ENCODE measurements at places on chromosomes 6 and 20.

- DNase-seq, result no peak
These were observed 5.4 kb downstream of the BMP6 start for GRCh38 chr6:7731294-7731693.

- no peak for DNase-seq
These were observed 36.3 kb upstream of the MRGBP start for GRCh38 chr20:62759981-62760431.

DNA sequence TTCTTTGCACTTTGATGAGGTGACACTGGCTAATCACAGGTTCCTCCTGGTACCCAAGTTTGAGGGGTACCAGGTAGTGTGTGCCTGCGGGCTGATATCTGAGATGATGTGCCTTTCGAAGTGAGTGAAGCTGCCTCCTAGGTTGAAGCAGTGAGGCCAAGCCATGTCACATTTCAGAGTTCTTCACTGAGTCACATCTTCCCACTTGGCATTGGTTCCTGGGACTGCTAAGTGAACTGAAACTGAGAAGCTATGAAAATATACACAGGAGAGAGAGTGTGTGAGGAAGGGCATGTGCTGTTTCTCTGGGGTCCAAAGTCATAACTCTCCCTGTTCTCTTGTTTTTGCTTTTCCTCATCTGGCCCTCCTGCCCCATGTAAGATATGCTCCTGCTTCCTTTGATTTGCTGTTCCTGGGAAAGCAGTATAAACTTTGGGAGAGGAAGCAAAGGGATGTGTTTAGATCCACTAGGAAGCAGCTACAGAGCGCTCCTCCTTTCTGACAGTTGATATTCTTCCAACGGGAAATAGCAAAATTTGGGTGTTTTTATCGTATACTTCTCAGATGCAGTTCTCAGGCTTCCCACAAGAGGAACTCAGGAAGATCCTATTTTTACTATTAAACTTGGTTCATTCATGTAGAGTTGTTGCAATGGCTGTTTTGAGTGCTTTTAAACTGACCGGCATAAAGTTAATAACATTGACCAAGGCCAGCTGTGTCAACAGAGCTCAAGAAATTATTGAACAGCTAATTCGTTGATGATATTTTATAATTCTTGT, 153.7 kb downstream of the MOXD1 start:
- DNase-seq, result no peak

DNA sequence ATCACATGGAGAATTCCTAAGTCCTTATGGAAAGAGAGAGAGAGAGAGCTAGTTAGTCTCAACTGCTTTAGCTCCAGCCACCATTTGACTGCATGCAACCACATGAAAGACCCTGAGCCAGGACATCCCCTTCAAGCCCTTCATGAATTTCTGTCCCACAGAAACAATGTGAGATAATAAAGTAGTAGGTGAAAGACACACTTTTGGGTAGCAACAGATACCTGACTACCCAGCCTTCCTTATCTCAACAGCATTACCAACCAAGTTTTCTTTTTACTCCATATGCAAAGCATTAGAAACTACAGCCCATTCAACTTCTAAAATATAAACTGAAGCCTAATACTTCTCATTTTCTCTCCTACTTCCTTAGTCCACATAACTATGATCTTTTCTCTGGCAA, 23.2 kb upstream of the THEMIS start:
- no peak for DNase-seq

DNA sequence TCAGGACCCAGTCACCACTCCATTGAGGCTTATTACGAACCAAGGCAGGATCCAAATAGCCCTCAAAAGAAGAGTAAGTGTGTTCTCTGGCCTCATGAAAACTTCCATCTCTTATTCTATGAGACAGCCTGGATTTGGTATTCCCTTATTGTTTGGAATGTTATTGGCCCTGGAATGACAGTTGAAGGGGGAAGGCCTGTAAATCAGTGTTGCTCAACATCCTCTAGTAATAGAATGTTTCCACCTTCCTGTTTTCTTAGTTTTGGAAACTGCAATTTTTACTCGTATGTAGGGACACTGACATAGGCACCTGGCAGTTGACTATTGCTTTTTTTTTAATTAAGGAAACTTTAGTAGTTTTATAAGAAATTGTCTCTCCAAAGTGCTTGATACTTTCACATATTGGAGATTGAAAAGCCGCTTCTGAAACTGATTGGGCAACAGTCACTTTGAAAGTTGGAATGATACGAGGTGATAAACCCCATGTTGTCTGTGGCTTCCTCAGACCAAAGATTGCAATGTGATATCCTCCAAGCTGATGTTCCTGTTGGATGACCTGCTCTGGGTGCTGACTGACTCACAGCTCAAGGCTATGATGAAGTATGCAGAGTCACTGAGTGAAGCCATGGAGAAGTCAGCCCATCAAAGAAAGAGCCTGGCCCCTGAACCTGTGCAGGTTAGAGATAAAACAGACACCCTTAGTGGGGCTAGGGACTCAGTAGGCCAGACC, 43.1 kb downstream of the BLTP3A start:
- DNase-seq, result no peak

- no peak for DNase-seq
These were observed 108.6 kb downstream of the FIG4 start for GRCh38 chr6:109799664-109800063.

- DNase-seq, result no peak
These were observed 75.5 kb downstream of the ANKS1A start for GRCh38 chr6:34964564-34964963.

- DNase-seq, result no peak
These were observed 43.2 kb downstream of the PFDN4 start for GRCh38 chr20:54251096-54251495.

DNA sequence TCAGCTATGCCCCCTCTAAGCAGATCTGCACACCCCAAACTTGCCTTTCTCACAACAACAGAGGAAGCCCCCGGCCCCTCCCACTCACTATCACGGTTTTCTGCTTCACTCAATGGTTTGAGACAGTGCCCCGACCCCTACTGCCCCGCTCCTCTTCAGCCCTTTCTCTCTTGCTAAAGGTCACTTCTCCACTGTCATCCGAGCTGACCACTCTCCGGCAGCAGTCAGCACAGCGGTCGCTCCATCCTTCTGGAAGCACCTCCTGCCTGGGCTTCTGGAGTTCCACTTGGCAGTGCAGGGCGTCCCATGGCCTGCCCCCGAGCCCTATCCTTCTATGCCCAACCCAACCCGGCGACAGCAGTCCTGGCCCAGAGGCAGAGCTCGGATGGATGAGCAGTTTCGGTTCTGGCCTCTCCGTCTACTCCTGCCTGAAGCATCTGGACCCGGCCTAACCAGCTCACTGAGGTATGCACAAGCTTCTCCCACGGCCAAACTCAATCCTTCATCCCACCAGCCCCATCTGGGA, 4.1 kb downstream of the CTSZ start:
- DNase-seq, result no peak

- DNase-seq, result no peak
These were observed 126.9 kb downstream of the LY86 start for GRCh38 chr6:6715465-6715864.

DNA sequence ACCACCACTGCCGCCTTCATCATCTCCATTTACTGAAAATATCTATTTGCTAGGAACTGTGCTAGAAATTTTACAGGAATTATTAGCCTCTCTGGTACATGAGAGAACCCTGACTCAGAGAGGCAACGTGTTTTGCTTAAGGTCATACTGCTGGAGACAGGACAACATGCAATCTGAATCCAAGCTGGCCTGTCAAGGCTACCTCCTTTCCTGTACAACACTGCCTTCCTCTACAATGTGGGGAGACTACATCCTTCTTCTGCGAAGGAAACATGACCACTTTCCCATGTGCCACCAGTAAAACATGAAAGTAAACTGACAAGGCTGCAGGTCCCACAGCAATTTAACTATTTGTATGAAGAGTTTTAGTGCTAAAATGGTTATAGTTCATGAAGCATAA, 200.9 kb downstream of the BACH2 start:
- no peak for DNase-seq

GRCh38 chr20:14148042-14148441, 152.7 kb downstream of the MACROD2 start:
- DNase-seq, result no peak

DNA sequence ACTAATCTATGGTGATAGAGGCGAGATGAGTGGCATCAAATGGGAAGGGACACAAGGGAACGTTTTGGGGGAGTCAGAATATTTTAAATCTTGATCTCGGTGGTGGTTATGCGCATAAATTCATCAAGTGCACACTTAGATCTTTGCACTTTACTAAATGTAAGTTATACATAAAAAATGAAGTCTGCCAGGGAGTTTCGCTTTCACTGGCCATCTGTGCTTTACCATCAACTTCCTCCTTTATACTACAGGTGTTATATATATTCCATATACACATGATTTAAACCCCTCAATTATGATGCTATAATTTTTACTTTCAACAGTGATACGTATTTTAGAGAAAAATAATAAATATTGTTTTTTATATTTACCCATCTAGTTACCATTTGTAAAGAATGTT, 97.6 kb upstream of the AKIRIN2 start:
- DNase-seq, result no peak

- DNase-seq, result no peak
These were observed 43.0 kb upstream of the NELFCD start for GRCh38 chr20:58938078-58938477.

DNA sequence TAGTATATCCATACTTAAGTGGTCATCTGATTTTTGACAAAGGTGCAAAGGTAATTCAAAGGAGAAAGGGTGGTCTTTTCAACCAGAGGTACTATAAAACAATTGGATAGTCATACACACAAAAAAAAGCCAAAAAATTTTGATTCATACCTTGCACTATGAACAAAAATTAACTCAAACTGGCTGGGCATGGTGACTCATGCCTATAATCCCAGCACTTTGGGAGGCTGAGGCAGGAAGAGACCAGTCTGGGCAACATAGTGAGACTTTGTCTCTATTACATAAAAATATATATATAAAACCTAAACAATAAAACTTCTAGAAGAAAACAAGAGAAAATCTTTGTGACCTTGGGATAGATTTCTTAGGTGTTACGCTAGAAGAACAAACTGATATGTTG, 43.8 kb upstream of the ADIG start:
- DNase-seq, result no peak

DNA sequence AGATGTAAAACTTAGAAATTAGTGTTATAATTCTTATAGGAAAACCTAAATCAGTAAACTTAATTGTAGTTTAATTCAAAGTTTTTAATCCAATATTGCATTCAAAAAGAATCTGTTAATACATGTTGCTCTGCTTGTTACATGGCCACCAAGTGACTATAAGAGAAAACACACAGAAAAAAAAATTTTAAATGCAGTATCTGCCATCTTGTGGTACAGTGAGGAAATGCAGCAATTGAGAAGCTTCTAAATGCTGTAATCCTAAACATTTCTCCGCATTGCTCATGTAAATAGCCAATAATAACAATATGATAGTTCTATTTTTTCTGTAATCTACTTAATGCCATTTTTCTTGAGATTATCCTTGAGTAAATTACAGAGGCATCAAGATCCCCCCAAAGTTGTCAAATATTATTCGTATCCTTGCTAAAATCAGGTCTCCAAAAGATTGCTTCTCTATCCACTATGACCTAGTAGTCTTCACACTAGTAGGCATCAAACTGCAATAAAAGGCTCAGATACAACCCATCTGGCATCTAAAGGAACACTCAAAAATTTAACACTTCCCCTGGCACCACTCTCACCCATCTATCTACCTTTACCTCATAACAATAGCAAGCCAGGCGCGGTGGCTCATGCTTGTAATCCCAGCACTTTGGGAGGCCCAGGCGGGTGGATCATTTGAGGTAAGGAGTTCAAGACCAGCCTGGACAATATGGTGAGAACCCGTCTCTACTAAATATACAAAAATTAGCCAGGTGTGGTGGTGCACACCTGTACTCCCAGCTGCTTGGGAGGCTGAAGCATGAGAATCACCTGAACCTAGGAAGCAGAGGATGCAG, 34.6 kb downstream of the HDAC2 start:
- no peak for DNase-seq

DNA sequence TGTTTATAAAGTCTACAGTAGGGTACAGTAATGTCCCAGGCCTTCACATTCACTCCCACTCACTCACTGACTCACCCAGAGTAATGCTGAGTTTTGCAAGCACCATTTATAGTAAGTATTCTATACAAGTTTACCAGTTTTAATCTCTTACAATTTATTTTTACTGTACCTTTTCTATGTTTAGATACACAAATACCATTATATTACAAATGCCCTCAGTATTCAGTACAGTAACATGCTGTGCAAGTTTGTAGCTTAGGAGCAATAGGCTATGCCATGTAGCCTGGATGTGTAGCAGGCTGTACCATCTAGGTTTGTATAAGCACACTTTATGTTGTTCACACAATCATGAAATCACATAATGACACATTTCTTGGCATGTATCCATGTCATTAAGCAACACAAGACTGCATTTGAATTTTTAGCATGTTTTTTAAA, 673.6 kb downstream of the CD109 start:
- no peak for DNase-seq

DNA sequence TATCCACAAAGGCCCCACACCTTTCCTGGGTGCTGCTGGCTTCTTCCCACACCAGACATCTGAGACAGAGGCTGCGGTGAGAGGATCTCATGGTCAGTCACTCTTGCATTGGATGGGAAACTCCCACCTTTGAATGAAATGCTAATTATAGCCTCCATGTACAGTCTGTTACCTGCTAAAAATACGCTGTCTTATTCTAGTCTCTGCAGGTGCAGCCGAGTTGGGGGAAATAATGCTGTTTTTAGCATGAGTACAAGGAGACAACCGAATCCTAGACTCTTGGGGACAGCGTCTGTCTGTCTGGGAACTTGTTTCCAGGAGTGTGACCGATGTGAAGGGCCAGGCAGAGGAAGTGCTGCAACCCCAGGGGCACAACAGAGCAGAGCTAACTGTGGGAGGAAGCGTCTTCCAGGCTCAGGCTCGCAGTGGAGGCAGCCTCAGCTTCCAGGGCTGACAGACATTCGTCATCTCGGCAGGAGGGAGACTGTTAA, 286.2 kb downstream of the PREX1 start:
- DNase-seq, result no peak

GRCh38 chr6:11143394-11144371, 32.2 kb upstream of the ERVFRD-1 start:
- no peak for DNase-seq

- DNase-seq, result no peak
These were observed 27.5 kb upstream of the AFDN start for GRCh38 chr6:167799033-167799821.

GRCh38 chr6:15132854-15133670, 112.8 kb upstream of the JARID2 start:
- DNase-seq, result no peak

- DNase-seq, result no peak
These were observed 25.4 kb downstream of the TTLL2 start for GRCh38 chr6:167350275-167350696.

- no peak for DNase-seq
These were observed 44.3 kb downstream of the OR2B6 start for GRCh38 chr6:28001351-28001750.

GRCh38 chr20:13322621-13323020, 101.5 kb downstream of the ISM1 start:
- no peak for DNase-seq

GRCh38 chr20:34904202-34904621, 27.8 kb downstream of the ACSS2 start:
- no peak for DNase-seq

- DNase-seq, result peak; percentile 77
These were observed at the start of gene LRRC73 for GRCh38 chr6:43509984-43510826. Gene LRRC73 (minus strand): TSS chr6:43510346. CDS start chr6:43509785, 561 bp downstream.

GRCh38 chr6:16405375-16405774, 167.0 kb downstream of the GMPR start:
- DNase-seq, result no peak

GRCh38 chr6:34196116-34196832, 40.4 kb upstream of the HMGA1 start:
- peak; percentile 80 for DNase-seq

GRCh38 chr6:71248306-71248765, 40.3 kb upstream of the OGFRL1 start:
- DNase-seq, result no peak

- no peak for DNase-seq
These were observed 6.1 kb downstream of the UBD start for GRCh38 chr6:29553268-29554057.

All from stimulated activated CD4-positive, alpha-beta T cell treated with anti-CD3 and anti-CD28 coated beads, Interleukin-4, amount 100 ng/mL, for 48 hours (primary cell).